Osteocyte (in vitro differentiated cells): ENCODE measurements at places on chromosomes 2 and 18. TPM values are rescaled to one million over a fixed set of nuclear protein-coding genes. Genes with fewer than 3 reads are reported as not detected.

DNA sequence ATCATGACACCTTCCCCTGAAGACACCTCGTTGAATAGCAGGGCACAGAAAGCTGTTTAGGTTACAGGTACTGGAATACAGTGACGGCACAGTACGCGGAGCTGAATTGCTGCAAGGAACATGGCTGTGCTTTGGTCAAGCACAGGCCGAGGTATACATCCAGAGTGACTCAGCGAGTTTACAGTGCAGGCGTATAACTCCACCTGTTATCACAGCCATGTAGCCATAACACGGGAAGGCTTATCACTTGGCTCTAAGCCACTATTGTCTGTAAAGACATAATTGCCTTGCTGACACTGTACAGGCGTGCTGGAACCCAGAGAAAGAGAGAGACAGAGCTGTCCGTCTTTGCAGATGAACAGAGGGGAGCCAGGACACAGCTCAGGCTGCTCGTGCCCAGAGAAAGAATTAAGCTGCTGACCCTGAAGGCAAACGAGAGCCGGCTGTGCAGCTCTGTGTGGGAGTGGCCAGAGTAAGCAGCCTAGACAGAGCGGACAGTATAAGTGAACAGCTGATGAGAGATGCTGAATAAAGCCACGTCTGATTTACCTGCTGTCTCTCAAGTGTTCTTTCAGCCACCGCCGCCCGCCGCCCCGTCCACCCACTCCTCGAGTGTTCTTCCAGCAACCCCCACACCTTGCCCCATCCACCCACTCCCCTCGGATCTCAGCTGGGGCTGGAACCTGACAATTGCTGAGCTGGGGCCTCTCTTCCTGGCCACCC lies 87.3 kb upstream of the PPP1CB start:
- DNase-seq: no peak

DNA sequence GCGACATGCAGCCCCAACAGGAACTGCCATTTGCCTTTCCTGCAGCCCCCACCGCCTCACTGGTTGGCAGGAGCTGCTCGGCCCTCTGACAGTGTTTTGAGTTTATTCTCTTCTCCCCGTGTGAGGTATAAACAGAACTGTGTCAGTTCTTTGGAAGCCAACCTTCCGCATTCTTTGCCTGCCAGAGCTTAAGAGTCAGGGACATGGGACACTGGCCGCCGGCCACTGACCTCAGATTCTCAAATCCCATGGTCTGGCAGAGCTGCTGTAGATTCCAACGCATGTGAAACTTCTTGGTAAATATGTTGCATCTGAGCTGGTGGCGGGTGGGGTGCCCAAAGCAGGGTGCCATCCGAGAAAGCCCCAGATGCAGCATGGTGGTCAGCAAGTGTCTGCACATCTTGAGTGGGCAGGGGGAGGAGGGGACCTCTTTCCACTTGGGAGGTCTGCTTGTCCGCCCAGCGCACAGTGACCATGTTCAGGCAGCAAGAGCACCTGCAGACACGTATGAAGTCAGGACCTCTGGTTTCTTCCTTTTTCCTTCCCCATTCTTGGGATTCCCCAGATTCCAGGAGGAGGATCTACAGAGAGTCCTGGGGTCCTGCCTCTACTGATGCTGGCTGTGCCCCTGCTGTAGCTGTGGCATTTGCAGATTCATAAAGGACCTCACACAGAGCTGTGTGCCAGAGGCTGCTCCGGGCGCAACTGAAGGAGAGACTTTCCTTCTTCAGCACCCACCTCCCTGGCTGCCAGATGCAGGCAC lies 23.8 kb downstream of the ASB18 start:
- peak; percentile 73 for DNase-seq

DNA sequence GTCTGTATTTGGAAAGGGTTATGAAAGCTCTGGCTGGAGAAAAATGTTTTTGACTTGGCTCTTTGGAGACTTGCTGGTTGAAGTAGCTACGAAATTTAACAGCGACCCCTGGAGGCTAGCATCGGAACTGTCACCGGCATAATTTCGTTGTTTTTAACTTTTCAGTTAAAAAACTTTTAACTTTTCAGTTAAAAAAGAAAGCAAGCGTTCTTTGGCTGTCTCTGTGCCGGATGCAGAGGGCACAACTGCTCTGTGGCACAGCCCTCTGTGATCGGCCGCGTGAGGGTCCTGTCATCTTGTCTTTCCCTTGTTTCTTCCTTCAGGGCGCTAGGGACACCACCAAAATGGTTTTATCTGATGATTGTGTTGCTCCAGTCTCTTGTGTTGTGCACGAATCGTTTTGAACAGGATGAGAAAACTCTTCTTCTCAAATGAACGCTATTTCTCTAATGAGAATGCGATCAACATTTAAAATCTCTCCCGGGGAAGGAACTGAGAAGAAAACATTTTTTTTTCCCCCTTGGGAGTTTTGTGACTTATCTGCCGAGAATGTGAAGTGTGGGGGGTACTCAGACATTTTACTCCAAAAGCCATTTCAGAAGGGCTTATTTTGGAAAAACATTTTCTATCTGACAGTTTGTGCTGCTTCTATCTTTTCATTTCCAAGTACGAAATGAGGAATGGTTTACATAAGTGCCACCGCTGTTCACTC lies 57.1 kb downstream of the ADCYAP1 start:
- DNase-seq: no peak

GRCh38 chr2:109260116-109260855 lies 131.3 kb downstream of the SH3RF3 start:
- no peak for DNase-seq

DNA sequence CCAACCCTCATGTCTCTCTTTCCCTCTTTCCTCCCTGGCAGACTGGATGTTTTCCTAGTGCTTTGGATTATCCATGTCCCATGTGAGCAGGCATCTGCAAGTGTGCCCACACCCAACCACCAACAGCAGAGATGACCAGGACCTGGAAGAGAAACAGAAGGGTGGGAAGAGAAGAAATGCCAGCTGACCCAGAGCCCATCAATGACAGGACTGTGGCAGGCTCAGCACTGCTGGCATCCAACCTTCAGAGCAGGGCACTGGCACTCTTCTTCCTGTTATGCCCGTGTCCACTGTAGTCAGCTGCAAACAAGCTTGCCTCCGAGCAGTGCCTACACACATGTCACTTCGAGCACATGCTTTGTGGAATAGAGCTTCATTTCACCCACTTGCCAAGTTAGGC lies 121.1 kb downstream of the TANC1 start:
- no peak for DNase-seq

TTLL4 gene
- 23.7 and 28.6 TPM in 2 replicates for total RNA-seq

- no peak for DNase-seq
Observed at GRCh38 chr2:88554189-88554588, 73.1 kb downstream of the EIF2AK3 start.

MORN2 gene
- 12.8 and 16.9 TPM in 2 replicates for total RNA-seq

- no peak for DNase-seq
Observed at GRCh38 chr2:58146707-58147106, 94.4 kb downstream of the FANCL start.

GALNT1 gene
- 264 and 270 TPM in 2 replicates for total RNA-seq

DNA sequence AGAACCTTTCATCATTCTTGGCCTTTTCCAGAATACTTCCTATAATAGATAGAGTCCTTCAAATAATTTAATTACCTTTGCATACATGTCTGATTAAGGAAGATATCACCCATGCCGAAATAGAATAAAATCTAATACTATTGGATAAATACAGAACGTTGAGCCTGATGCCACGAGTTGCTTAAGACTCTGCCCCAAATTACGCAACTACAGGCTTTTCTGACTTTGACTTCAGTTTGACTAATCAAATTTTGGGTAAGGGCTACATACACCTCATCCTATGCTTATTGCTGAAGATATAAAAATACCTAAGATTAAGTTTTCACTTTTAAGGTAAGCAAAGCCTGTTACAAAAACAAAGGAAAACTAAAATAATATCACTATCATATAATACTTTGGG lies 1065.1 kb upstream of the NRXN1 start:
- DNase-seq: no peak

- peak; percentile 73 for DNase-seq
Observed at GRCh38 chr18:12038082-12038638, 55.5 kb upstream of the ANKRD62 start.

- no peak for DNase-seq
Observed at GRCh38 chr2:1758171-1758570, 13.9 kb upstream of the PXDN start.

- DNase-seq: no peak
Observed at GRCh38 chr2:216770717-216771116, 75.4 kb upstream of the IGFBP5 start.

AKAIN1 gene
- total RNA-seq: not detected in 2 replicates

DNA sequence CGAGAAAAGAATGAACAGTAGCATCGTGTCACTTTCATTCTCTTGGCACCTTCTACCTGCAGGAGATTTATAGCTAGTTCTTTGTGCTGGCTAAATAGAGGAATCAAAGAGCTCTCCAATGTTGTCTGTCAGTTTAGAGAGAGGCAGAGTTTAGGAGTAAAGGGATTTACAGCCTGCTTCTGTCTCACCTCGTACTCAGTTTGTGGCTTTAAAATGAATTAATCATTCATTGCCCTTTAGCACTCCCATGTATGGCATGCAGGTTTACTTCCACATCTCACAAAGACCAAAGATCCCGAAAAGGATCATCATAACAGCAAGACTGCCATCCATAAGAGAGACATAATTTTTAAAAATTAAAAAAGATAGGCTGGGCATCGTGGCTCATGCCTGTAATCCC lies 42.4 kb upstream of the ATL2 start:
- no peak for DNase-seq

UGT1A8 gene
- total RNA-seq: not detected in 2 replicates

GRCh38 chr2:168607992-168608391 lies 151.9 kb downstream of the CERS6 start:
- DNase-seq: no peak

DTNA gene
- total RNA-seq: 6.2 and 7.1 TPM in 2 replicates

DNA sequence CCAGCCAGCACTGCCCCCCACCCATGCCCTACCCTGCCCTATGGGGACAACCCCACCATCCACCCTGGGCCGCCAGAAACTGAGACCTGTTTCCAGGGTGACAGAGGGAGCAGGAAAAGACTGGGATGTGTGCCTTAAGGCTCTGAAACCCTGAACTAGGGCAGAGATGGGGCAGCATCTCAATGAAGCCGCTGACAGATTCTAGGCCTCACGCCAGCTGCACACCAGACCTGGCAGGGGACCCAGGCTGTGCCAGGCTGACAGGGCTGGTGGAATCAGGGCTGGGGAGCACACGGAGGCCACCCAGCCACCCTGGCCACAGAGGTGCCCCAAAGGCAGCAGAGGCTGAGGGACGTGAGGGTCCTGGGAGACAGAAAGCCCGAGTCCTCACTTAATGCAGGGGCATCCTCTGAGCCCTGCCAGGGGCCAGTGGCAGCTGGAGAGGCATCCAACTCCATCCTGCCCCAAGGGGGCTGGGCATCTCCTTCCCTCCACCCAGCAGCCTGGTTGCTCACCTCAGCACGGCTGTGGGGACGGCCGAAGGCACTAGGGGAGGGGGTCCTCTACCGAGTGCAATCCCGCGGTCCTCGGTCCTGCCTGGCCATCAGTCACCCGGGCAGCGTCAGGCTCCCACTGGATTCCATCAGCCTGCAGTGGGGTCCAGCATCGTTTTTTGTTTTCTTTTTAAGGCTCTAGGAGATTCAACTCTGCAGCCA lies 169.2 kb downstream of the ZFP36L2 start:
- DNase-seq: no peak

C2orf80 gene
- total RNA-seq: not detected in 2 replicates

- no peak for DNase-seq
Observed at GRCh38 chr2:202689898-202690297, 55.1 kb downstream of the FAM117B start.

MAP3K2 gene
- total RNA-seq: 60.9 and 63.9 TPM in 2 replicates

- no peak for DNase-seq
Observed at GRCh38 chr2:191266201-191266600, 21.0 kb downstream of the MYO1B start.

DNA sequence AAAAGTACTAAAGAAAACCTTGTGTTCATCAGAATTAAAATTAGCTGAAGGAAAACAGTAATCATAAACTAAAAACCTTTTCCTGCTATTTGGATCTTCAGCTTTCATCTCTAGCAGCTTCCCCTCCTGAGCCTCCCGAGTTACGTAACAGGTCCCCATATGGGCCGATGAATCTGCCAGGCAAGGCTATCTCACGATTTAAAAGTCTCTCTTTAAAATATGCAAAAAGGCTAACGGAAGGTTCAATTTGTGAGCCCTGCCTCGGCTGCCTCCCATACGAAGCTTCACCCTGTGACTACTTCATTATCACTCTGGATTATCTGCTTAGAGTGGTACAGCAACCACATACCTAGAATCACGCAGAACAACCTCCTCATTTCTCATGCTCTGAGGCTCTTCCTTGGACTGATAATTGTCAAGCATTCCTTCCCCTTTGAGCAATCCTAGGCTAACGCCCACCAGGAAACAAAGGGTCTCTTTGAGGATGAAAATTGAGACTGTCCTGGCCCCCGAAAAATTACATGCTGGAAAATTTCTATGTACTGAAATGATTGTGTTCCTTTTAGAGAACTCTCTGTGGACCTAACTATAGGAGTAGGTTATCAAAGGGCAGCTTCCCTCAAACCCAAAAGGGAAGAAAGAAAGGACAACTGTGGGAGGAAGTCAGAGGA lies 147.4 kb downstream of the ZEB2 start:
- no peak for DNase-seq

NAT8 gene
- total RNA-seq: not detected in 2 replicates

DNA sequence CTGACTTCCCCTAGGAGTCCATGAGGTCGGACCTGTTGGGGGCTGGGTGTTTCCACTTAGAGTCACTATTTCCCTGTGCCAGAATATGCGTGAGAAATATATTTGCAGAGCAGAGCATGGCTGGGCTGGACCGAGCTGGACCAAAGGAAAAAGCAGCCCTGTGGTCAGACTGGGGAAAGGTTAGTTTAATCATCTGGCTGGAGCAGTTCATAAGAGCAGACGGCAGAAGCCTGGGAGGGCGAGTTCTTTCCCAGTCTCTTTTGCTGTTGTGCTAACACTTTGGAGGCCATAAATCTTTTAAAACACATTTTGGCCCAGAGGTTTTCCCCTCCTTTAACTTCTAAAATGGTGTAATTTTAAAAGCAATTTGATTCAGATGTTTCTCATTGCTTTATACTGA lies 66.5 kb downstream of the GLI2 start:
- DNase-seq: no peak

- DNase-seq: no peak
Observed at GRCh38 chr2:37330681-37331080, 6.0 kb upstream of the PRKD3 start.

GRCh38 chr2:238950551-238950950 lies 102.7 kb downstream of the TWIST2 start:
- peak; percentile 66 for DNase-seq

DNA sequence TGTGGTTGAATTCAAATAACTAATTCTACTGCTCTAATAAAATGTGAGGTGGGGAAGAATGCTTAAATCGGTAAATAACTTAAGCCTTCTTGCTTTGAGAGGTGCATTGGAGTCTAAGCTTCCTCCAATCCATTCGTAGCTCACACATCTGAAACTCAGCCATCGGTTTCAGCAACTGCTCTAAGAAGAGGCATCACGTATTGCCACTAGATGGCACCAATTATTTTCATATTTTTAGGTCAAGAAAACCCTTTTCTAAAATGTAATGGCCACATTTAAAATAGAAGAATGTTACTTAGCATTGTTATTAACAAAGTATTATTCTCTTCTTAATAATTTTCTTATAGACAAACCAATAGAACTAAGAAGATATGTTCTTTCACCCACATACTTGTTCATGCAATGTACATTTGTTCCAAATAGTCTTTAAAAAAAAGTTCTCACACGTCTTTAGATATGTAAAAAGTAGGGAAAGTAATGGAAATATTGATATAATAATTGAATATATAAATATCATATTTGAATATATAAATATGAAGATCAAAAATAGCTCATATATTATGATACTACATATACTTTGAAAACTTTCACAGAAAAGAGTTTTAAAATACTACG lies 229.8 kb downstream of the CCDC178 start:
- DNase-seq: no peak
